Endodermal cell (in vitro differentiated cells): ENCODE measurements at places on chromosomes 4 and X. TPM values are rescaled to one million over a fixed set of nuclear protein-coding genes. Genes with fewer than 3 reads are reported as not detected.

EVC2 gene
- 9.2 and 11.7 TPM in 2 replicates for total RNA-seq

TET2 gene
- total RNA-seq, result 15.5 to 29.9 TPM (median 15.5 TPM) in 3 replicates

KLB gene
- total RNA-seq, result not detected in 3 replicates

NIPAL1 gene
- 5.5 and 8.4 TPM in 2 replicates for total RNA-seq

SPATA18 gene
- 3.3 TPM in 2 replicates for total RNA-seq

MAGEA12 gene
- not detected in 2 replicates for total RNA-seq

KLF8 gene
- total RNA-seq, result 53.7 and 62.6 TPM in 2 replicates

NAP1L3 gene
- 19.3 and 20.5 TPM in 2 replicates for total RNA-seq

DNA sequence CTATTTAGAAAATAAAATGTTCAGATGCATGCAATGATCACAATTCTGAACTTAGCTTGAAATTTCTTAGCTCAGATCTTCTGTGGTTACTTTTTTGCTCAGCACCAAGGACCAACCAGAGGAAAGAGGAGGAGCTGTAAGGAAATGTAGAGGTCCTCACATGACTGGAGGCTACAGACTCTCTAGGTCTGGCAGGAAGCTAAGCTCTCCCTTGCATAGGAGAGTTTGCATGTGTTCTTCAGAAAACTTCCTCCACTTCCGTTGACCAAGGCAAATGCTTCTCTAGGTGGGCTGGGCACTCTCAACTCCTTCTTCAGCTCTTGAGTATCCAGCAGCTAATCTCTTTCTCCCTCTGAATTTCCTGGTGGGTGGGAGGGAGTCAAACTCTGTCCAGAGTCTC, 119.6 kb downstream of the BTC start:
- H3K36me3 ChIP-seq, result no peaks in the 10 kb centered on the region
- no peaks in the 10 kb centered on the region for H3K4me1 ChIP-seq
- DNase-seq, result no peak
- H3K27me3 ChIP-seq, result peaks cover 8% of the 10 kb centered on the region
- H3K4me3 ChIP-seq, result no peak overlapping the region

DNA sequence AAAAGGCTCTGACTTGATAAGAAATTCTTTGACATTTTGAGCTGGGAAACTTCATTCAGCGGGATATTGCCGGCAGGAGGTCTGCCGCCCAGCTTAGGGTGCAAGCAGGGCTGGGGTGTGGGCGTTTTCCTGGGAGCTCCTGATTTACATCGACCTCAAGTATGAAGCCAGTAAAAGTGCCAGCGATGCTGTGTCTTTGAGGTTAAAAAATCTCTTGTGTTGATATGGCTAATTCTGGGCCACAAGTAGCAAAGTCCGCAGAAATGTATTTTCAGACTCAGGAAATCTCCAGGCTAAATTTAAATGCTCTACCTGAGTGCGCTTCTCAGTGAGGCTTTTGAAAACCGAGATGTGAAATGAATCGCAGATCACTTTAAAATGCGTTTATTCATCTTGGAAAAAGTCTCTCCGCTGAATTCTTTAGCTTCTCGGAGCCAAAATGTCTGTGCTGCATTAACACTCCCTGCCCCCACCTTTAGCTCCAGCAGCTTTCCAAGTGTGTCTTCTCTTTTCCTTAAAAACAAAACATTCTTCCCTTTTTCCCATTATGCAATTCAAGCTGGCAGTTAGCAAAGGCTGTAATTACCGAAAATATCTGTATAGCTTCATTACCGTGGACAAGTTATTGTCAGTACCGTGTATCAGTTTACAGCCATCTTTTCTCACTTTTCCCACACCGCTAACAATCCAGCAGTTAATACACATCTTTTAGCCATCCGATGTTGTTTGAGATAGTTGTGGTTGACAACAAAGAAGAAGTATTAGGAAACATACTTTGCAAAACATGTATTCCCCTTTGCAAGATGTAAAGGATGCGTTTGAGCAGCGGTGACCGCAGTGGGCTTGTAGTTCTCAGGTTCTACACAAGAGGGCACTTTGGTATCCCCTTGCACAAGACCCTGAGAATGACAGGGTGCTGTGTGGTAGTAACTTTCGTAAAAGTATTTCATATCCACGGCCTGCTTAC, 136.0 kb upstream of the STX18 start:
- H3K4me1 ChIP-seq, result peaks cover 4% of the 10 kb centered on the region
- peaks cover 20% of the 10 kb centered on the region for H3K27me3 ChIP-seq
- DNase-seq, result peak; percentile 85
- H3K36me3 ChIP-seq, result no peaks in the 10 kb centered on the region
- no peak overlapping the region for H3K27ac ChIP-seq
- H3K4me3 ChIP-seq, result no peak overlapping the region

DNA sequence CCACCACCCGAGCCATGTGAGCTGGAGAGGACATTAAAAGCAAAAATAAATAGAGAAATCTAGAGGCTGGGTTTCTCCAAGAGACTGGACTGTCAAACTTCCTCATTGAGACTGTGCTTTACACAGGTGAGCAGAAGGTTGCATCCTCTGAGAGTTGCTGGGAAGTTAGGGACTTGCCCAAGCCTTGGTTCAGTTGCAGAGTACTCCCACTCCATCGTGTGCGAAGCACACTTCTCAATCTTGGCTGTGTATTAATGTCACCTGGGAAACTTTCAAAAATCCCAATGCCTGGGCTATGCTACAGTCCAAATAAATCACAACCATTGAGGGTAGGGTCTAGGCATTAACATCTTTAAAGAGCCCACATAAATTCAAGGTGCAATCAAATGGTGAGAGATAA, 89.2 kb downstream of the ZNF330 start:
- no peak overlapping the region for H3K4me3 ChIP-seq
- no peak for DNase-seq
- no peak overlapping the region for H3K27ac ChIP-seq
- H3K27me3 ChIP-seq, result no peaks in the 10 kb centered on the region

- H3K4me3 ChIP-seq, result no peak overlapping the region
- no peaks in the 10 kb centered on the region for H3K27me3 ChIP-seq
- H3K4me1 ChIP-seq, result no peaks in the 10 kb centered on the region
- DNase-seq, result no peak
- no peak overlapping the region for H3K27ac ChIP-seq
Measured at GRCh38 chrX:45842926-45843315, 642.2 kb upstream of the DIPK2B start.

DNA sequence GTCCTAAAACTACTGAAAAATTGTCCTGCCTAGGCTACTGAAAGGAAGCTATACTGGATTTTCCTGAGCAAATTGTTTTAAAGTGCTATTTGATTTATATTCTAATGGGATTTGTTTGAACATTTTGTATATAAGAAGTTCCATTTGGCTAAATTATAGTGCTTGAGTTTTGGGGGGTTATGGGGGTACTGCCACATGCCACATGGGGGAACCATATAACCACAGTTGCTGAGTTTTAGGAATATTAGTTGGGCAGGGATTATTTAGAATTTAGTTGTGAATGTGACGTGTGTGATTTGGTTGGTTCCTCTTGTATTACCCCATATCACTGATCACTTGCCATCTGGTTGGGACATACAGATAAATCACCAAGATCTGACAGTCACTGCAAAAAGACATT, 224.5 kb upstream of the TAPT1 start:
- H3K27me3 ChIP-seq, result peaks cover 7% of the 10 kb centered on the region
- no peak overlapping the region for H3K4me3 ChIP-seq
- no peaks in the 10 kb centered on the region for H3K4me1 ChIP-seq
- DNase-seq, result no peak
- H3K27ac ChIP-seq, result no peak overlapping the region
